CD4-positive, alpha-beta T cell treated with Interleukin-4 for 1 hour (primary cell): ENCODE measurements at places on chromosomes 5 and 9.

DNA sequence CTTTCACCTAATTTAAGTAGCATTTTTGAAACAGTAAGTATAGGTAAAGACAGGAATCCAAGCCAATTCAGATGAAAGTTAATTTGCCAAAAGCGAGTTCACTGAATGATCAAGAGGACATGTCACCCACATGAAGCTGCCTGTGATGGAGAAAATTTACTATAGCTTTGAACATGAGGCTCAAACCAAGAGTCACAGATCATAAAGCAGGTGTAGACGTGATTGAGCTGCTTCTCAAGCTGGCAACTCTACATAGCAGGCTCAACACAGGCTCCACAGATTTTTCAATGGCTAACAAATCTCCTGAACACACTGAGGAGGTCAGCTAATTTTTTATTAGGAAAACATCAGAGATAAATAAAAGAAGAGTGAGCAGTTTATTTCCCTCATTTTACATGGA is 173.7 kb downstream of the FAM114A2 start:
- DNase-seq: no peak

GRCh38 chr5:87877023-87877422 is 391.6 kb downstream of the TMEM161B start:
- no peak for DNase-seq

- no peak for DNase-seq
These were observed 21.6 kb upstream of the TCF7 start for GRCh38 chr5:134092875-134093274.

DNA sequence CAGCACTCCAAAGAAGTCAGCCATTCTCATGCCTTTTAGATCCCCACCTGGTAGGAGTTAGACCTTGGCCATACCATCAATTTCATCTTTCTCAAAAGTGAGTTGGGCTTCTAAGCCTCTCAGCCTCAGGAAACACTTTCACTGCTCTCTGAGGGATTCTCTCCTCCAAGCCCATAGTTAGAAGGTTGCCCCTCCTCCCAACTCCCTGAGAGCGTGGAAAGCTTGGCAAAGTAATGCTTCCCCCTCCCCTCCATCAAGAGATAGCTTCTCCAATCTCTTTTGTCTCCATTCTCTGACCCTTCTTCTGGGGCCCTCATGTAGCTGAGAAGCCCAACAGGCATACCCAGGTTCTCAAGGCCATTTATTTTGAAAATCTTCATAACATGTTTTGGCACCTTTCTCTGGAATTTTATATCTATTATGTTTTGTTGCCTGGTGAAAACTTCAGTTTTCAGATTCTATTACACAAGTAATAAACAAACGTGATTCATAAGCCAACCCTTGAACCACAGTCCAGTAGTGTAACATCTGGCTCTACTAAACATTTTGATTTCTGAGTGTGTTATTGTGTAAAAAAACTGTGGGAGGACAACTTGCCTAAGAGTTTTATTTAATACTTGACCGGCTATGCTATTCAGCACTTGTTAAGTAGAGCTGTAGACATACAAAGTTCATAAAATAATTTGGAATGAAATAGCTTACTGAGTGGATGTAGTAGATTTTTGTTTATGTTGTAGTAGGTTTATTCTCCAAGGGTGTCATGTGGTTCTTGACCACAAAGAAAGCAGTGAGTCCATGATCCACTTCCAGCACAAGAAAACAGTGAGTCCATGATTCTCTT is 17.1 kb downstream of the LVRN start:
- no peak for DNase-seq

- DNase-seq: no peak
These were observed 212.1 kb downstream of the IZUMO3 start for GRCh38 chr9:24333629-24334028.

DNA sequence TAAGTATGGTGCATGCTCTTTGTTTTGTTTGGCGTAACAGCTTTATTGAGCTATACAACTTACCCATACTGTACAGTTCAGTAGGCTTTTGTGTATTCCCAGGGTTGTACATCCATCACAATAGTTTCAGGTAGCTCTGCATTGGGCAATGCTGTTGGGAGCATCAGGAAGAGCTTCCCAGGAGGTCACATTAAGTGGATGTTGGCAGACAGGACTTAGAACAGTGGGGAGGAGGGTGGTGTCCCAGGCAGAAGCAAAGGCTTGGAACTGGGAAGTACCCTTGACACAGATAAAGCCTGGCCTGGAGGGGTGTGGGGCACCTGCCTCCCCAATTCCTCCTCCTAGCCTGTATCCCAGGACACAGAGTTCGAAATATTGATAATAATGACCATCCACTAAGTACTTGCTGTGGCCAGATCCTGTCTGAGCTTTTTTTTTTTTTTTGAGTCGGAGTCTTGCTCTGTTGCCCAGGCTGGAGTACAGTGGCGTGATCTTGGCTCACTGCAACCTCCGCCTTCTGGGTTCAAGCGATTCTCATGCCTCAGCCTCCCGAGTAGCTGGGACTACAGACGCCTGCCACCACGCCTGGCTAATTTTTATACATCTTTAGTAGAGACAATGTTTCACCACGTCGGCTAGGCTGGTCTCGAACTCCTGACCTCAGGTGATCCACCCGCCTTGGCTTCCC is 1.3 kb downstream of the BBLN start:
- no peak for DNase-seq

DNA sequence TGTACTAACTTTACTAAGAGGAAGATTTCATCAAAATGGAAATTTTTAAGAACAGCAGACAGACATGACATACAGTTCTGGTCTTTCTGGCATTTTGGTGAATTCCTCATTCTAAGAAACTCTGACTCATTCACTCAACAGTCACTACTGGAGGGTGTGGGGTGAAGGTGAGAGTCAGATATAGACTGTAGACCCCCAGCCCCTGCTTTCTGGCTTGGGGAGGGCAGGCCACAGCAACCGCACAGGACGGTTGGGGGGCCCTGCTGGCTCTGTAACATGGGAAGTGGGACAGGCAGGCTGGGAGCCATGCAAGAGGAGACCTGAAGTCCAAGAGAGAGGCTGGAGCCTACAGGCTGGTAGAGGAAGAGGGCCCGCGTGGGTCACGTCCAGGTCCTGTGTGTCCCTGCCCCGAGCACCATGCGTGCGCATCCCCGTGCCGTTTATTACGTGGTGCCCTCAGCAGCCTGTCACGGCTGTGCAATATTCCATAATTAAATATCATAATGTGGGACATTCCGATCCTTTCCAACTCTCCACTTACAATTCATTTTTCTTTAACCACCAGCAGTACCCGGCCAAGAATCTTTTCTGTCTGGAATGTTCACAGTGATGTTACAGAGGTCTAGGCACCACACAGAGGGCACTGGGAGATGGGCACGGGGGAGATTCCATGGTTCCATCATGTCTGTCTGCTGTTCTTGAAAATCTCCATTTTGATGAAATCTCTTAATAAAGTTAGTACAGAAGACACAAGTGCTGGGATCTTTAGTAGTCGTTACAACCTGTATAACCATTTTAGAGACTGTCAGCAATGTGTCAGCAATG is 75.5 kb downstream of the SEMA4D start:
- DNase-seq: peak; percentile 48

GRCh38 chr9:117656002-117656401 is 48.2 kb upstream of the TLR4 start:
- no peak for DNase-seq

- DNase-seq: no peak
These were observed 131.4 kb upstream of the IRX4 start for GRCh38 chr5:2014058-2014610.

- no peak for DNase-seq
These were observed 208.0 kb downstream of the PDZD2 start for GRCh38 chr5:31846934-31847333.

DNA sequence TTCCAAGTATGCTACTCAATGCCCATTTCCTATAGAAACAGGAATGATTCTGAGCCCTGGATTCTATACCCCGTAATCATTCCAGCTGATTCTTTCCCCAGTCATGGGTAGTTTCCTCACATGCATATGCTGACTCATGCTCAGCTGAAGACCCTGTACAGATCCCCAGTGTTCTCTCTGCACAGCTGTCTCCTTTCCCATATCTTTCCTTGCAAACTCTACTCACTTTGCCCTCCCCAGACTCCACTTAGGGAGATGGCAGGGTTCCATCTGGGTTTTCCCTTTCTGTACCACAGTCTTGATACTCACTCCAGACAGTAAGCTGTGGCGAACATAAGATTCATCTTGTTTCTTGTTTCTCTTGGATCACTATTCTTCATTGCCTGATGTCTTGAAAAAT is 357.6 kb downstream of the RAB3C start:
- no peak for DNase-seq

- DNase-seq: no peak
These were observed 1.9 kb downstream of the FOXE1 start for GRCh38 chr9:97854696-97855485.

GRCh38 chr9:88809355-88810161 is 181.7 kb upstream of the S1PR3 start:
- DNase-seq: no peak

DNA sequence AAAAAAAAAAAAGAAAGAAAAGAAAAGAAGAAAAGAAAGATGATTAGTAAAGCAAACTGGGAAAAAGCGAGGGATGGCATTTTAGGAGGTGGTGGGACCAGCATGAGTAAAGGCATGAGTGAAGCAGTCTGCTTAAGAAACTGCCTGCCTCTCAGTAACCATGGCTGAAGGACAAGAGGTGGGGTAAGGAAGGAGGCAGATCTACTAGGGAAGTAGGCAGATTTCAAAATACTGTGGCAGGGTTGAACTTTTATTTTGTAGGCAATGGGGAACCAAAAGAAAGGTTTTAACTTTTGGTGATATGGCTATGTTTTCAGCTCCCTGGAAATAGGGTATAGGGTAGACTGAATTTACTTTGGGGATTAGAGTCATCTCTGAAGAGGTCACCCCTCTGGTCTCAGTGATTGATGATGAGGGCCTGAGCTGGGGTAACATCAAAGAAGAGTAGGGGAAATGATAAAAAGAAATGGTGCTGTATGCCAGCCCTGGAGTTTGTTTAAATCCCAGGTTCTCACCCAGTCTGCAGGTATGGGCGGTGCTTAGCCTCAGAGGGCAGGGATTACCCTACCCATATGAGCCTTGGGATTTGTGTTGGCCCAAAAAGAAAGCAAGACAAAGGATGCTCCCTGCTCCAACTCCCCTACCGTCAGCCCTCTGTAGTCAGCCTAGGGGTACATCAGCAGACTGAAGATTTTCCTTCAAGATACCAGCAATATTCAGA is 316.2 kb downstream of the CWC27 start:
- DNase-seq: no peak

GRCh38 chr9:4622016-4622415 is 40.1 kb upstream of the PLPP6 start:
- DNase-seq: no peak

- DNase-seq: no peak
These were observed 76.1 kb downstream of the C5orf15 start for GRCh38 chr5:133892306-133892705.

- no peak for DNase-seq
These were observed 1819.8 kb downstream of the MAT2B start for GRCh38 chr5:165325221-165325620.

- no peak for DNase-seq
These were observed 386.6 kb downstream of the YTHDC2 start for GRCh38 chr5:113900141-113900540.

- no peak for DNase-seq
These were observed 48.5 kb upstream of the MSX2 start for GRCh38 chr5:174675916-174676315.

DNA sequence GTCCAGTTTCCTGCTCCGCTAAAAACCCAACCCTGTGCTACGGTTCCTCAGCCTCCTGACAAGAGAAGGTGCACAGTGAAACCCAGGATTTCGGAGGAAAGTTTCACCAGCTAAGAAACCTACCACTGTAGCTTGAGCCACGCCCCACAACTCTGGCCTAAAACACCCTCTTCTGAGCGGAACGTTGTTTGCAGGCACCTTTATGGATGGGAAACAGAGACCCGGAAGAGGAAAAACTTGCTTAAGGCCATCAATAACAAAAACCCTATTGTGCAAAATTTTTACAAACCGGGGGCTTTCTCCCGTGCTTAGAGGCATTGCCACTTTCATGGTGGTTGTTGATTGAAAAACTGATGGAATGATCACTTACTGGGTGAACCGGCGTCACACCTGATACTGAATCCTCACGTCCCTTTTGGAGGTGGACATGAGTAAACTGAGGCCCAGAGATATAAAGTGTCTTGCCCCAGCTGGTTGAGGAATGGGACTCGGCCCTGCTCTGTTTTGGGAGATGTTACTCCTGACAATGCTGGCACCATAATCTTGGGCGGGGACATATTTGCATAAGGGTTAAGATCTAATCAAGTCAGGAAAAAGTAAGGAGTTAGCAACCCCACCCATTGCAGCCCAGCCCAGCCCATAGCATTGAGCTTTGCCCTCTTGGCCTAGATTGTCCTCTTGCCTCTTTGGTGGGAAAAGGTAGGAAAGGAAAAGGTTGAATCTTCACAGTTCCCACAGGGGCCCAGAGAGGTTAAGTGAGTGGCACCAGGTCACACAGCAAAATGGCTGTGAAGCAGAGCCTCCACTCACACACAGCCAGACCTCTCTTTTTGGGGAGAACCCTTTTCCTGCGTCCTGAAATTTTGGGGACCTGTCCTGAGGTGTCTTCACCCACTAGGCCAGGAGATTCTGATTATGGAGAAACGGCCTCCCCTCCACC is 23.2 kb upstream of the PTGS1 start:
- no peak for DNase-seq

DNA sequence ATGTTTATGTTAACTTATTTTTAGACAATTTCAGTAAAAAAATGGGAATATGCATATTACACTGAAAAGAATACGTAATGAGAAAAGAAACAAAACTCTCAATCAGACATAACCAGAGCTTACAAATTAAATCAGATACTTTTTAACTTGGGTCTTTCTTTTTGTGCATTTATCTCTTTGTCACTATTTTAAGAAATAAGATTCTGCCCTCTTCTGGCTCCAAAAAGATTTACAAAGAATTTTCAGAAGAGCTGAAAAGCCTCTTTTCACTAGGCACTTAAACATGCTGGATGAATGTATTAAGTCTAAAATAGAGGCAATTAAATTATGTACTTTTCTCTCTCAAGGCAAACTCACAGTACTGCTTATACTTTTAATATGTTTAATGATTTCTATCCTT is 55.5 kb downstream of the CEP120 start:
- DNase-seq: no peak

- DNase-seq: no peak
These were observed 26.4 kb upstream of the SLC1A1 start for GRCh38 chr9:4463824-4464223.

DNA sequence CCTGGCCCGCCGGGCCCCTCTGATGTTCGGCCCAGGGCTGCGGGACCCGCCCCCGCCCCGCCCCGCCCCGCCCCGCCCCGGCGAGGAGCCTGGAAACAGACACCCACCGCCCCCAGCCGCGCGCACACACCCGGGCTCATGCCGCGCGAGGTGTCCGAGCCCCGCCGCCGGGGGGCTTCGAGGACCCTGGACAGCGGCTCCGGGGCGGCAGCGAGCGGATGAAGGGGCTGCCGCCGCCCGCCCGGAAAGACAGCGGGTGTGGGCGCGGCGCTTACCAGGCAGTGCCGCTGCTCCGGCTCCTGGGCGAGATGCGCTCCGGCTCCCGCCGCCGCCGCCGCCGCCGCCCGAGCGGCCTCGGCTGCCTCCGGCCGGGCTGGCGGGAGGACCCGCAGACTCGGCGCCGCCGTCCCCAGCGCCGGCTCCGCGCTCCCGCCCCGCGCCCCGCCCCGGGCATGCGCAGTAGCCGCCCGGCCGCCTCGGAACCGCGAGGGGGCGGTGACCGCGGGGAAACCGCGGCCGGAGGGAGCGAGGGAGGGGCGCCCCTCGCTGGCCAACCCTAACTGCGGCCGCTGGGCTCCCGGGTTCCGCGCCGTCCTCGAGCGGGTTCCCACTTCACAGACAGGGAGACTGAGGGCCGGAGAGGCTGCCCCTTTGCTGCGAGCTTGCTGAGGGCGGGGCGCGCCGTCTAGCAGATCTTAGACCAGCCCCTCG is at the start of gene GPRIN1:
Gene GPRIN1 (minus strand): TSS at position 433 of the 711 bp plus-strand sequence. CDS start 10,322 bp downstream, outside the sequence.
- peak; percentile 41 for DNase-seq

GRCh38 chr9:84216151-84216550 is 124.4 kb downstream of the SLC28A3 start:
- no peak for DNase-seq
